NCI-H1436 treated with DMSO at 0.1 percent for 48 hours (cell line): ENCODE measurements at places on chromosomes 5 and 9.

DNA sequence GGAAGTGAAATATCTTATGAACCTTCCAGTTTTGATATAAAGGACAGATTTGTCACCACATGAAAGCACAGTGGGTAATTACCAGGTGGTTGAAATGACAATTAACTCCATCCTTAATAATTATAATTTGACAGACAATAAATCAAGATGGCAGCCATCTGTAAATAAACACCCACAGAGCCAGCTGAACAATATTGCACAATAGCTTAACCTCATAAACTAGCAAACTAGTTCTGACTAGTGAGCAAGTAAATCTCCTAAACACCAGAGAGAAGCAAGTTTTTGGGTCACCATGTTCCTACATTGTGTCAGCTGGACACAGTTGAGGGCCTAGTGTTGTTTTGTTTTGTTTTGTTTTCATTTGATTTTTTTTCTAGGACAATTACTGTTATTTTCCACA is 577.4 kb downstream of the ACTL7B start:
- no peak for DNase-seq

- DNase-seq = no peak
Measured at GRCh38 chr5:141430332-141431113, at the start of gene PCDHGA12. PCDHGA12 (plus strand) TSS chr5:141430507; CDS start chr5:141430760, 253 bp downstream.

DNA sequence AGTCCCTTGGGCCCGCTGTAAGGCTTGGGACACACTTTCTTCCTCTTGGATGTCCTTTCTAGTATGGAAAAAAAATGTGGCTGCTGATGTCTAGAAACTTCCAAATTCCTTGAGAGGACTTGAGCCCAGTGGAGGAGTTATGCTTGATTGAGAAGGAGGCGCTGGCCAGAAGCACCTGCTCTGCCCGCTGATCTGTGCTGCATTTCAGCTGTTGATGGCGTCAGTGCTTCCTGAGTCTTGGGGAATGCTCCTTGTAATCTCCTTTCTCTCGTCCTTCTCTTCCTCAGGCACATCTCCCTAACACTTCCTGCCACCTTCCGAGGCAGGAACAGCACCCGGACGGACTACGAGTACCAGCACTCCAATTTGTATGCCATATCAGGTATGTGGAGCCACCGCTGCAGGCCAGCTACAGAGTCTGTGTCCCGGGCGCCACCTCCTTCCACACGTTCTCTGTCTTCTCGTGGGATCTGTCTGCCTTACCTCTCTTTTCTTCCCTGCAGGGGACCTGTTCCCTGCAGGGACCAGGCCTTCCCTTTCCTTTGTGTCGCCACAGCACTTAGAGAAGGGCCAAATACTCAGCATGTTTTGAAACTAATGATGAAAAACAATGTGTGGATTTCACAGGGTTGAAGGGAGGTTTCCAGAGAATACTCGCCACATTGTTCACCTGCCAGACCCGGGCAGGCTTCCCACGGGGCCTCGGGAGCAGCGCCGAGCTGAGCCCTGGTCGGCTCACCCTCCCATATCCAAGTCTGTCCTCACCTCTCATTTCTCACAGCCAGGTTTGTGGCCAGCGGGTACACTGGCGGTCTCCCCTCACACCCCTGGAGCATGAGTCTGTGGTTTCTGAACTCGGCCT is 95.2 kb downstream of the MVB12B start:
- no peak for DNase-seq

GRCh38 chr9:131530546-131530919 is 530 bp downstream of the UCK1 start:
- DNase-seq = no peak

- no peak for DNase-seq
Measured at GRCh38 chr5:151470439-151470838, 23.0 kb downstream of the SLC36A1 start.

GRCh38 chr9:69976152-69976551 is 67.5 kb upstream of the MAMDC2 start:
- no peak for DNase-seq

DNA sequence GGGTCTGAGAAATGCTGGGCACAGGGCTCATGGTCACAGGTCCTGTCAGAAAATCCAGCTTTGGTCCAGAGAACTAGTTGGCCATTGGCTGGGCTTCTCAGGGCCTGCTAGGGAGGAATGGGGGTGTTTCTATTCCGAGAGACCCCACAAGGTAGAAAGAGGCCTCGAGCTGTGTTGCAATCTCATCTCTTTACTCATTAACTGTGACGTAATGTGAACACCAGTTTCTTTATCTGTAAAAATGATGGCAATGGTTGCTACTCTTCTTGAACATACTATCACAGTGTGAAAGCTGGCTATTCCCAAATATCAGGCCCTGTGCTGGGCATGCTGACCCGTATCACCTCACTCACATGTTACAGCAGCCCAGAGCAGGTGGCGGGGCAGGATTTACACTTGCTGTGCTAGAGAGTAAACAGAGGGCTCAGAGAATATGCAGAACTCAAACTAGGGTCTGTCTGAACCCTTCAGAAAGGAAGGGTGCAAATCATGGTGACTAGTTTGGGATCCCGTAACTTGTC is 35.7 kb upstream of the SLC25A51 start:
- no peak for DNase-seq
